ENCODE measurements at places on chromosomes 1 and 21. TPM values are rescaled to one million over a fixed set of nuclear protein-coding genes. Genes with fewer than 3 reads are reported as not detected.

GRCh38 chr1:203148127-203148526 is 20.6 kb downstream of the ADORA1 start:
- no peak for DNase-seq

- DNase-seq: no peak
Measured at GRCh38 chr1:5972198-5972520, 20.1 kb downstream of the NPHP4 start.

- DNase-seq: no peak
Measured at GRCh38 chr1:184225283-184226099, 161.3 kb upstream of the C1orf21 start.

GRCh38 chr1:151130987-151131586 is 15.3 kb downstream of the SEMA6C start:
- DNase-seq: no peak

- no peak for DNase-seq
Measured at GRCh38 chr1:35122311-35122710, 43.1 kb downstream of the ZMYM1 start.

- no peak for DNase-seq
Measured at GRCh38 chr21:44699502-44700001, 2.6 kb downstream of the KRTAP10-12 start.

Gene ZCCHC17
- 30.6 TPM for total RNA-seq

DNA sequence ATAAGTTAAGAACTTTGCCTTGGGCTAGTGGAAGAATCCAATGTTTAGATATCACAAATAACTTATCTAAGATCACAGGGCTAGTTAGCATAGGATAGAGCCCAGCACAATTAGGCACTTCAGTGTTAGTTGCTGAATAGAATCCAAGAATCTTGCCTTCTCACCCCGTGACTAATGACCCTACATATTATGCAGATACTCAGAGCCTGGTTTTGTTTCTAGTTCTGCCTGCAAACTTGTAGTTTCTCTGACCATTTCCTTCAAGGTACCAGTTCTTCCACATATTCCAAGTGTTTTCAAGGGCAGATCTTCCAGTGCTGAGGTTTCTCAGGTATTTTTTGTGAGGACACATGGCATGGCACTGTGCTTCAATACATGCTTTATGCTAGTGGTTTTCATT is 239.3 kb downstream of the KCNK2 start:
- DNase-seq: no peak

GRCh38 chr1:10286244-10286643 is 75.9 kb downstream of the KIF1B start:
- DNase-seq: no peak

GRCh38 chr1:240935920-240936319 is 324.0 kb upstream of the GREM2 start:
- no peak for DNase-seq

Gene S100A7
- not detected for total RNA-seq

- DNase-seq: no peak
Measured at GRCh38 chr1:109488201-109488600, 4.5 kb downstream of the ATXN7L2 start.

GRCh38 chr1:77590651-77591050 is 91.8 kb downstream of the ZZZ3 start:
- no peak for DNase-seq

- DNase-seq: no peak
Measured at GRCh38 chr1:160113407-160113806, 2.2 kb upstream of the ATP1A2 start.

Gene SHE
- total RNA-seq: 0.03 TPM

Gene SFN
- total RNA-seq: 188 TPM

Gene SIK1
- 32.3 TPM for total RNA-seq

GRCh38 chr21:33977721-33978369 is 62.2 kb upstream of the ATP5PO start:
- no peak for DNase-seq

Gene C1orf87
- not detected for total RNA-seq

GRCh38 chr1:50417507-50417906 is 5.7 kb downstream of the DMRTA2 start:
- no peak for DNase-seq

- DNase-seq: no peak
Measured at GRCh38 chr1:183778045-183778444, 26.9 kb upstream of the RGL1 start.

DNA sequence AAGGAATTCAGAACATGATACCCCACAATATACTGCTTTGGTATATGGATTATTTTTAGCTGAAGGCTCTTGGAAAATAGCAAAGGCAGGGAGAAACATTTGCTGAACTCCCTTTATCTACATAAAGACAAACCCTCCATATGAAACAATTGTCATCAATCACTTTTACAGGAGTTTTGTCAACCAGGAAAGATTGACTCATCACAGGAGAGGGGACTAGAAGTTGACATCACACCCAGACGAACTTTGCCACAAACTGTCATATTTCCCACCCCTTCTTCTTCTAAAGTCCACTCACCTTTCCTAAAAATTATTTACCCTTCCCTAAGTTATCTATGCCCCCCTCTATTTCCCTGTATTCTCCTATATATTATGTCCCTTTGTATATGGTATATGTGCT is 47.9 kb downstream of the RBM11 start:
- no peak for DNase-seq

Gene CYP4A11
- not detected for total RNA-seq

Gene C1orf185
- total RNA-seq: not detected

DNA sequence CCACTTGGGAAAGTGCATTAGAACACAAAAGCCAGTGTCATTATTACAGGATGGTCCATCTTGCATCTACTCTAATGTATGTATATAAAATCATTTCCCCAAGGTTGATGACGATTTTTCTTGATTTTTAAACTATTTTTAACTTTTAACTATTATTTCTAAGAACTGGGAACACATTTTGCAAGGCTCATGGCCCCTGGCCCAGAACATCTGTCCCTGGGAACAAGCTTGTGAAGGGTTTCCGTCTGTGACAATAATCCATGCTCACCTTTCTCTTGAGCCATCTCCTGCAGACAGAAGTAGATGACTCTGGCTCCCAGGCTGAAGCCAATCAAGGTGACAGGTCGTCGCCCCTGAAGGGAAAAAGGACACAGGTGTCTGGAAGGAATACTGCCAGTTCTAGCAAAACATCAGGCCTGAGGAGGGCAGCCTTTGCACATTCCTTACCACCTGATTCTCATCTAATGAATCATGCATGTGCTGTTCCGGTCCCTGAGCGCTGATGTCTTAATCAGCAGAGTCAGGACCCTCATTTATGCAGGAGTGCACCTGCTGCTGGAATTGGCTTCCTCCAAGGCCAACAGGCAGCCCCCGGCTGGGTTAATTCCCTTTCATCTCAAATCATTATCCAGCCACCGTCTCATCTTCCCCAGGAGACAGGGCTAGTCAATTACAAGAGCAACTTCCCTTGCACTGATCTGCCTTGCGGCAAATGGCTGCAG is 62.5 kb downstream of the TMCO4 start:
- DNase-seq: no peak

GRCh38 chr1:24193046-24193445 is 6.0 kb upstream of the IFNLR1 start:
- DNase-seq: no peak

Gene OVAAL
- total RNA-seq: not detected

DNA sequence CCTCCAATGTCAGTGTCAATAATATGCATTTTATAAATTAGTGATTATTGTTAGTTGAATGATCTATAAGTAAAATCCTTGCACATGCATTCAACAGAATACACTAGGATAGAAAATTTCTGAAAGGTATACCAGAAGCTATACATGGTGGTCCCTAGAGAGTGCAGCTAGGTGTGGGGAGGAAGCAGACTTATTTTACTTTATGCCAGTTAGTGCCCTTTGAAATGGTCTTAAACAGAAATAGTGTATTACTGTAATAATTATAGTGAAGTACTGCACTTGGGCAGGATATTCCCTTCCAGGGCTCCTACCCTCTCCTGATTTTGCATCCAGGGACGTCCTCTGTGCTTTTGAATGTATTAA is 23.2 kb upstream of the WDR26 start:
- no peak for DNase-seq

- no peak for DNase-seq
Measured at GRCh38 chr1:167090314-167090942, at the start of gene GPA33. TSS of gene GPA33 (minus strand) at chr1:167090377. CDS start at chr1:167090287, 90 bp downstream.

Gene AKR7A3
- 1.4 TPM for total RNA-seq

DNA sequence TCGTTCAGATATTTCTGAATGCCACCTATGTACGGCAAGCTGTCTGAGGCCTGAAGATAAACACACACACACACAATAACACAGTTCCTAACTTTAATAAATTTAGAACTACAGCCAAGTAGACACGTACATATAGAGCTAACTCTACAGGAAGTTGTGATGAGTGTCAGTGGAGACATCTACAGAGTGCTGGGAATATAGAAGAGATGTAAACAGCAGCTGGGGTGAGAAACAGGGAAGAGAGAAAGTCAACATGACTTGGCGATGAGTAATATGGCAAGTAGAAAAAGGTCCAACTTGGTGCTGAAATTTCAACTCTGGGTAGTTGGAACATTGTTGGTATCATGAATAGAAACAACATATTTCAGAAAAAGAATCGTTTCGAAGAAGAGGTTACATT is 206.5 kb downstream of the ZP4 start:
- DNase-seq: no peak

Gene CGN
- total RNA-seq: 10.2 TPM

Gene SWT1
- total RNA-seq: 2.1 TPM

Gene NUP210L
- 0.05 TPM for total RNA-seq

GRCh38 chr1:157723157-157723556 is 22.6 kb upstream of the FCRL3 start:
- no peak for DNase-seq
